ENCODE measurements at places on chromosomes 12 and 14. TPM values are rescaled to one million over a fixed set of nuclear protein-coding genes. Genes with fewer than 3 reads are reported as not detected.

DNA sequence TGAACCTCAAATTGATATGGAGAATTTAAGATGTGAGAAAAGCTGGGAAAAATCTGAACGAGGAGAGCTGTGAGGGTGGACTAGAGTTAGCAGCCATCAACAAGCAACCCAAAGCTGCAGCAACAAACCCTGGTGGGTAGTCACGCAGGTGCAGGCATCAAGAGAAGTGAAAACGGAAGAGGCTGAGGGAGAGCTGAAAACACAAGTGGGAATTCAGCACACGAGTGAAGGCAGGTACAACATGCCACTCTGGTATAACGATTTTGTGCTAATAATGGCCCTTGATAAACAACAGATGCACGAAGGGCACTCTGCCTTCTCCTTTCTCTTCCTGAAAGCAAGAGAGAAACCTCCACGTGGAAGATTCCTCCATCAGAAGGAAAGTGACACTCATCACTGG, 11.5 kb downstream of the TCL1B start:
- H3K27me3 ChIP-seq, result no peaks in the 10 kb centered on the region
- DNase-seq, result no peak

ADAM21 gene
- not detected for total RNA-seq

DNA sequence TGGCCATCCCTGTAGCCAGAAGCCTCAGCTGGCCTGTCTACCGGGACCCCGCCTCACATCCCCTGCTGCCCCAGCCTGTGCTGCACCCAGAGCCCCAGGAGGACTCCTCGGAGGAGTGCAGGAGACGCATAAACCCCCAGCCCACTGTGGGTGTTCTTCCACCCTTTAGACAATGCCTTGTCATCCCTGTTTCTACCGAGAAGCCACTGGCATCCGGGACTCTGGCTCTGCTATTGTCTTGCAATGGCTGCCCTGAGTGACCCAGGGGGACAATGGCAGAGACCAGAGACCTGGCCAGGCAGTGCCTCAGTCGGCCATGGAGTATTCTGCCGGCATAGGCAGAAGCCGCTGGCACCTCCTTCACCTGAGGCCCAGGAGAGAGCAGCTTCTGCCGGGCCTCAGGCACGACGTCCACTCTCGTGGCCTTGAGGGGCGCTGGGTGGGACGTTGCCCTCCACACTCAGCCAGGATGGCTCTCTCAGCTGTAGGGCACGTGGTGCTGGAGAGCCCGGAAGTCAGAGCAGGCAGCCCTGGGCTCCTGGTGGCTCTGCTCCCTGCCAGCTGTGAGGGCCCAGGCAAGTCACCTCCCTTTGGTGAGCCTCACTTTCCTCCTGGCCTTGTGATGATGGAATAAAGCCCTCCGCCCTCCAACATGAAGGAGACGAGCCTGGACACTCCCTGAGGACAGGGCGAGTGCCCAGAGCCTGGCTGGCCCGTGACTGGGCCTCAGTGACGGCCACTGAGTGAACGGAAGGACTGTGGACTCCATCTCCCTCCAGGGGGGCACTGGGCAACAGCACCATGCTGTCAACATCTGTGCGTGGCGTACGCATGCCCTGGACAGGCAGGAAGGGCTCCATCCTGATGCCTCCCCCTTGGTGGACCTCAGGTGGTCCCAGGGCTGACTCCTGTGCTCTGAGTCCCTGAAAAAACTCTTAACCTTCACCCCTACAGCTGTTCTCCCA, 41.0 kb downstream of the TRAFD1 start:
- no peak for DNase-seq
- H3K27ac ChIP-seq, result no peak overlapping the region
- no peak overlapping the region for H3K4me3 ChIP-seq
- H3K27me3 ChIP-seq, result no peaks in the 10 kb centered on the region
- H3K4me1 ChIP-seq, result no peaks in the 10 kb centered on the region

- peak; percentile 28 for DNase-seq
- H3K36me3 ChIP-seq, result no peaks in the 10 kb centered on the region
- no peak overlapping the region for H3K27ac ChIP-seq
- no peaks in the 10 kb centered on the region for H3K4me1 ChIP-seq
- no peaks in the 10 kb centered on the region for H3K27me3 ChIP-seq
Observed at GRCh38 chr12:99977550-99977949, 7.2 kb downstream of the ANKS1B start.

GRCh38 chr14:95541932-95542930, 7.4 kb downstream of the GLRX5 start:
- H3K36me3 ChIP-seq, result peaks cover 8% of the 10 kb centered on the region
- H3K27ac ChIP-seq, result no peak overlapping the region
- H3K4me3 ChIP-seq, result no peak overlapping the region
- DNase-seq, result no peak

IKBIP gene
- total RNA-seq, result 17.9 TPM

DIP2B gene
- 29.5 TPM for total RNA-seq

- peak; percentile 76 for DNase-seq
- H3K36me3 ChIP-seq, result no peaks in the 10 kb centered on the region
- peaks cover 4% of the 10 kb centered on the region for H3K4me1 ChIP-seq
- peak within 1 kb of the TSS; percentile 89 for H3K4me3 ChIP-seq
- peak within 1 kb of the TSS; percentile 65 for H3K27ac ChIP-seq
Observed at GRCh38 chr12:22046090-22046967, at the start of gene CMAS. TSS of gene CMAS (plus strand) at chr12:22046218. CDS start at chr12:22046304, 86 bp downstream.

- no peaks in the 10 kb centered on the region for H3K27me3 ChIP-seq
- H3K36me3 ChIP-seq, result no peaks in the 10 kb centered on the region
- H3K4me3 ChIP-seq, result no peak overlapping the region
- no peak overlapping the region for H3K27ac ChIP-seq
- no peak for DNase-seq
Observed at GRCh38 chr14:78933948-78934524, 763.9 kb downstream of the NRXN3 start.

MDP1 gene
- 55.9 TPM for total RNA-seq

GRCh38 chr12:115886666-115887065, 390.8 kb downstream of the MED13L start:
- H3K4me3 ChIP-seq, result no peak overlapping the region
- DNase-seq, result no peak
- H3K27me3 ChIP-seq, result no peaks in the 10 kb centered on the region
- H3K36me3 ChIP-seq, result no peaks in the 10 kb centered on the region

DNA sequence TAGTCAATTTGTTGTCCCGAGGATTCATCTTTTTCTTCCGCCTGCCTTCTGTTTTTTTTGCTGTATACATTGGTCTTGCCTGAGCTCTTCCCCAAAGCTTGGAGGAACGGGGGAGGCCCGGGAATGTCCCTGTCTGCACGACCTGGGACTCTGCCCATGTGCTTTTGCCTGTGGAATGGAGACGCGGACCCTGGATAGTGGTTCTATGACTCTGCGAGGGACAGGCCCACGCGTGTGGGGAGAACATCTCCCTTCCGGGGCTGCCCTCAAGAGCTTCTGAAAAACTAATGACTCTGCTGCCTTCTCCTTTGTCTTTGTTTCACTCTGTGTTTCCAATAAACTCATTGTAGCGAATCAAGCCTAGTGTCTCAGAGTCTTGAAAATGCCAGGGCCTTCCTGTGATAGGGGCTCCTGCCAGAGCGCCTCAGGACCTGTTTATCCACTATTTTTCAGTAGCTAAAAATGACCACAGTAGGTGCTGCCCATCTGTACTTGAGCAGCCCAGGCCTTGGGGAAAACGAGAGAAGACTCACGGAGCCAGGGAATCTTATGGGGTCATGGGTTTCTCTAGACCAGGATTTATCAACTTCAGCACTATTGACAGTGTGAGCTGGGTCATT, 12.3 kb downstream of the KRT83 start:
- H3K4me1 ChIP-seq, result peaks cover 16% of the 10 kb centered on the region
- peak; percentile 72 for DNase-seq
- H3K4me3 ChIP-seq, result peak overlapping the region; percentile 31
- H3K27ac ChIP-seq, result peak overlapping the region; percentile 93
- no peaks in the 10 kb centered on the region for H3K27me3 ChIP-seq
- H3K36me3 ChIP-seq, result no peaks in the 10 kb centered on the region

DNA sequence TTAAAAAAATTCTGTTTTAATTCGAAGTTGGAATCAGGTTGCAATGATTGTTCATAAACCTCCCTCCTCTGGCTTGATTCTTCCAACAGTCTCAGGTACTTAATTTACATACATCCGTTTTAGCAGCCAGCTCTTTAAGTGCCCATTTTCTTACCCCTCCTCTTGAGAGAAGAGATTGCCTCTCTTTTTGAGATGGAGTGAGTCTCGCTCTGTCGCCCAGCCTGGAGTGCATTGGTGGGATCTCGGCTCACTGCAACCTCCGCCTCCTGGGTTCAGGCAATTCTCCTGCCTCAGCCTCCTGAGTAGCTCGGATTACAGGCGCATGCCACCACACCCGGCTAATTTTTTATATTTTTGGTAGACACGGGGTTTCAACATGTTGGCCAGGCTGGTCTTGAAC, 146.4 kb upstream of the AMIGO2 start:
- H3K4me1 ChIP-seq, result no peaks in the 10 kb centered on the region
- DNase-seq, result no peak
- no peak overlapping the region for H3K27ac ChIP-seq
- H3K4me3 ChIP-seq, result no peak overlapping the region

AQP5 gene
- total RNA-seq, result 2.0 TPM

- H3K4me3 ChIP-seq, result no peak overlapping the region
- DNase-seq, result no peak
- no peaks in the 10 kb centered on the region for H3K27me3 ChIP-seq
- H3K4me1 ChIP-seq, result peaks cover 81% of the 10 kb centered on the region
- H3K27ac ChIP-seq, result no peak overlapping the region
Observed at GRCh38 chr14:93051600-93052546, 63.9 kb downstream of the ITPK1 start.

- H3K27me3 ChIP-seq, result no peaks in the 10 kb centered on the region
- peak overlapping the region; percentile 94 for H3K27ac ChIP-seq
- H3K4me1 ChIP-seq, result peaks cover 24% of the 10 kb centered on the region
- peaks cover 8% of the 10 kb centered on the region for H3K36me3 ChIP-seq
Observed at GRCh38 chr12:110010853-110011723, 11.9 kb downstream of the ANKRD13A start.

GPR84 gene
- total RNA-seq, result 0.39 TPM

GRCh38 chr14:94116701-94117100, 6.2 kb downstream of the IFI27 start:
- no peaks in the 10 kb centered on the region for H3K27me3 ChIP-seq
- no peak overlapping the region for H3K4me3 ChIP-seq
- no peaks in the 10 kb centered on the region for H3K36me3 ChIP-seq
- no peak overlapping the region for H3K27ac ChIP-seq
- DNase-seq, result no peak

- no peak overlapping the region for H3K27ac ChIP-seq
- no peak overlapping the region for H3K4me3 ChIP-seq
- H3K36me3 ChIP-seq, result peaks cover 2% of the 10 kb centered on the region
- H3K4me1 ChIP-seq, result no peaks in the 10 kb centered on the region
- no peak for DNase-seq
Observed at GRCh38 chr12:96314723-96315122, 85.5 kb downstream of the CDK17 start.

CCDC38 gene
- total RNA-seq, result not detected

PLEKHG7 gene
- not detected for total RNA-seq

- no peaks in the 10 kb centered on the region for H3K27me3 ChIP-seq
- peaks cover 23% of the 10 kb centered on the region for H3K36me3 ChIP-seq
- no peak overlapping the region for H3K27ac ChIP-seq
- no peaks in the 10 kb centered on the region for H3K4me1 ChIP-seq
- no peak overlapping the region for H3K4me3 ChIP-seq
- DNase-seq, result no peak
Observed at GRCh38 chr14:63383776-63384367, 65.1 kb upstream of the GPHB5 start.

DNA sequence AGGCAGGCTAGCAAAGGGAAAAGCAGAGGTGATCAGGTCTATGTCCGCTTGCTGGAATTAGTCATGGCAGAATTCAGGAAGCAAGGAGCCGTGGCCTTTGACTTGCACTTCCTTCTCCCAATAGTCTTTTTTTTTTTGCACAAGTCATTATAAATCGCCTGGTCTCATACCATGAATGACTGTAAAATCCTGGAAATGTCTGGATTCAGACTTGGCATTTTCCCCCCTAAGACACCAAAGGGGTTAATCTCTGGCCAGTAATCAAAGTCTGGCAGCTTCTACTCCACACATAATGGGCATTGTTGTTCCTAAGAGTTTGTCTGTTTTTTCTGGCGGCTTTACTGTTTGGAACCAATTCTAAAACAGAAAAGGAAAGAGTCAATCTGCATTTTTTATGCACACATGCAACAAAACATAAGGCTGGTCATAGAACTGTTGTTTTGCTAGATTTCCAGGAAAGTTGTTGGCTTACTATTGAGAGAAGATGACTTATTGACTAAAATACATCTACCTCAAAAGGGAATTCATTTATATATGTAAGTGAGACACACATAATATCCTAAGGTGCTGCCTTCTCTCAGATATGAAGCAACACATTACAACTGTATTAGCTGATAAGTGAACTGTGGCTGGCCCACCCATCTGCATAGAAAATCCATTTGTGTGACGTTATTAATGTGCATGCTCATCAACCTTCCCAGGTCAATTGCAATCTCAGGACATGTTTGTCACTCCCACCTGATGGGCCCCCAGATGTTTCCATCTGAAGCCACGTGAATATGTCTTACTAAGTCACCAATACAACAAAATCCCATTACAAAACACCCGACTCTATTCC, 157.3 kb downstream of the BTG1 start:
- no peak overlapping the region for H3K4me3 ChIP-seq
- no peaks in the 10 kb centered on the region for H3K36me3 ChIP-seq
- DNase-seq, result peak; percentile 13
- no peaks in the 10 kb centered on the region for H3K4me1 ChIP-seq
- no peak overlapping the region for H3K27ac ChIP-seq
- H3K27me3 ChIP-seq, result no peaks in the 10 kb centered on the region

INSM2 gene
- total RNA-seq, result not detected

TMTC1 gene
- 17.2 TPM for total RNA-seq

DNA sequence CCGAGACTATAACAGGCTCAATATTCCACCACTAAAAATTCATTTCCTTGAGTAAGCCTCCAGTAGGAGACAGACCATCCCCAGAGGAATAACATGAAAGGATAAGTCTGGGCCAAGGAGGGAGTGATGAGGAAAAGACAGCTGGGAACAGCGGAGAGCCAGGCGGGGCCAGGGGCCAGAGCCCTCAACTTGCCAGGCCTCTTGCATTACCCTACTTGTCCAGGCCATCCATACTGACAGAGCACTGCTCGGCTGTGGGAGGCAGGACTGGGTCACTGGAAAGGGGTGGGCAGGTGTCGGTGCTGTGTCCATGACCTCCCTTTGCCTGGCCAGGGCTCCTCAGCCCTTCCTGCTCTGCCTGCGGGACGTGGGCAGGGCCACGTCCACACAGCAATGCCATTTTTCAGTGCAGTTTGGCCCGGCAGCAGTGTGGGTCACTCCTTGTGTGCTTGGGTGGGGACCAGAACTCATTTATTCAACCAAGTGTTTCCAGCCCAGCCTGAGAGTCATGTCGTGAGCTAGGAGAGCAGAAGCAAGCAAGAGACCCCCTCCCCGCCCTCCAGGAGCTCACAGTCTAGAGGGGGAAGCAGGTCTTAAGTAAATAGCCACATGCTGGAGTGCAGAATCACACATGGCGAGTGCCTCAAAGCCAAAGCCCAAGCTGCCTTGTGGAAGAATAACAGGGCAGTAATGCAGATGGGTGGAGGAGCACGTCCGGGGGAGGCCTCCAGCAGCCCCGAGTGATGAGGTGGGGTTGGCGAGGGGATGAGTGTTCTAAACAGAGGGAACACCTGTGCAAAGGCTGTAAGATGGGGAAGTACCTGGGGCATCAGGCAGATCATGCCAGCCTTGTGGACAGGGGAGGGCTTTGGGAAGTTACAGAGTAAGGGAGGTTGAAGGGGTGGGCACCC, 8.9 kb upstream of the FAIM2 start:
- H3K4me3 ChIP-seq, result no peak overlapping the region
- no peaks in the 10 kb centered on the region for H3K36me3 ChIP-seq
- H3K27ac ChIP-seq, result no peak overlapping the region
- peaks cover 8% of the 10 kb centered on the region for H3K4me1 ChIP-seq
- DNase-seq, result no peak

VCPKMT gene
- total RNA-seq, result 16.0 TPM
